Activated T-helper 2 cell treated with anti-CD3 and anti-CD28 coated beads, Interferon-gamma antibody, Interleukin-2, Interleukin-4, amounts not matched to agents 10 μg/mL and 5 μg/mL and 100 μg/mL, durations not matched to agents 14 hours and 24 hours and 36 hours (primary cell): ENCODE measurements at places on chromosomes 16 and 17.

- no peak for DNase-seq
These were observed 52.8 kb upstream of the C17orf78 start for GRCh38 chr17:37322826-37323561.

GRCh38 chr17:41518031-41518430 is 659 bp downstream of the KRT15 start:
- DNase-seq = no peak

DNA sequence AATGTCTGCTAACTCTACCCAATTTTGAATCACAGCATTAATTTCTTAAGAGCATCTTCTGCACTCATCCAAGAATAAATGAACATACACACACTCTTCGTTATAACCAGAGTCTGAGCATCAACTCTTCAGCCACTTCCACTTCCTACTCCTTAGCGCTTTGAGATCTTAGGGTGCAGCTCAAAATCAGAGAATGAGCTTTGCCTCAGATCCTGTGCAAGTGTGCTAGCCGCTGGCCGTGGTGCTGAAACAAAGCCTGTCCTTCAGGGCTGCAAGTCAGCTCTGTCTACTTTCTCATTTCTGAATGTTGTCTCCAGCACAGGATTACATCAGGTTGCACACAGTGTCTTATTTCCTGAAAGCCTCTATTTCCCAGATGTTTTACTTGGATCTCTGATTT is 165.4 kb downstream of the AIPL1 start:
- peak; percentile 13 for DNase-seq

GRCh38 chr17:28857905-28858800 is 3.3 kb downstream of the ERAL1 start:
- DNase-seq = no peak

- DNase-seq = no peak
These were observed 12.1 kb upstream of the NLRC5 start for GRCh38 chr16:56977216-56977615.

DNA sequence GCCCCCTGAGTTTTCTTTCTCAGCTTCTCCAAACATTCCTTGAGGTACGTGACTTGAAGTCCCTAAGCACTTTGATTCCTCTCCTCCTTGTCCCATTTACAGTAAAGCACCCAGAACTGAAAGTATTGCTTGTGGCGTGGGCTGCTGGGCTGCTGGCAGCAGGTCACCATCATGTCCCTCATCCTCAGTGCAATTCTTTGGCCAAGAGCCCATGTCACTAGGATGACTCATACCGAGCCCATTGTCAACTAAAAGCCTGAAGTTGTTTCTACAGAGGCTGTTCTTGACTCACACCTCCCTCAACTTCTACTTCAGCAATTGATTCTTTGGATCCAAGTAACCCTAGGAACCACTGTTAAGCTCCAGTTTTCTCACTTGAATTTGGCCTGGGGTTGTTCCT is 54.3 kb downstream of the KPNA2 start:
- DNase-seq = no peak

- DNase-seq = peak; percentile 62
These were observed 20.1 kb downstream of the PLD6 start for GRCh38 chr17:17186051-17186450.

DNA sequence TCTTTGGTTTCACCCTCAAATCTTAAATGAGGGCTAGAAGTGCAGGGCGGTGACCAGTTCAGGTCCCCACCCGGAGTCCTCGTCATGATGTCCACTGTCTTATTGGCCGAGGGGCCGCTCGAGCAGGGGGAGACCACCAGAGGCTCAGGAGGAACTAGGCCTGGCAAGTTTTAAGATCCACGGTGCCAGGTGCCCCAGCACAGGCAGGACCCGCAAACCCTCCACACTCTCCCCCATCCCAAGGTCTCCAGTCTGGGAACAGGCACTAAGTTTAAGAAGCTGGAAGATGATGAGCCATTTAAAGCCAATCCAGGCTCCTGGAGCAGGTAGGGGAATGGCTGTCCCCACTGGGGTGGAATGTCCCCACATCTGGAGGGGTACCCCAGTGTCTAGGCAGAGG is 4.1 kb downstream of the DLX3 start:
- no peak for DNase-seq

DNA sequence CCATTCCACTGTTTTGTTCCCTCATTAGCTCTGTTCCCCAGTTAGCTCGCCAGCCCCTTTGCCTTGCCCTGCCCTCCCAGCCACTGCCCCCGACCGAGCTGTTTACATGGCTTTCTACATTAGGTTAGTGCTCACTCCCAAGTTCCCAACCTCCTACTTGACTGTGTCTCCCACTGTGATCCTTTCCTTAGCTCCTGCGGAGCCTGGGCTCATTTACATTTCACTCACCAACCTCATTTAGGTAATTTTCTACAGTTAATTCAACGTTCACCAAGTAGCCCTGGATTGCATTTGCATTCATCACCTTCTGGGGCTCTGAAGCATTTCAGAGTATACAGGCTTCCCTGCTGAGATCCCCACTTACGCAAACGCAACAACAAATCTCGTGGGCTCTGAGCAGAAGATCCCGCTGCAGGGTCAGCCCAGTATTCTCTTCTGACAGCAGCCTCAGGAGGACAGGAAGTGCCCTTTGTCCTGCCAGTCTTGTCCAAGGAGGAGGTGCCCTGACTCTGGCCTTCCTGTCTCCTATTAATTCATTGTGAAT is 325.8 kb upstream of the CCL2 start:
- no peak for DNase-seq

- no peak for DNase-seq
These were observed 548 bp upstream of the ADGRG5 start for GRCh38 chr16:57541754-57542435.

GRCh38 chr16:80666378-80667250 is 125.8 kb downstream of the DYNLRB2 start:
- no peak for DNase-seq

GRCh38 chr16:4207683-4208340 is 34.1 kb downstream of the SRL start:
- DNase-seq = no peak

DNA sequence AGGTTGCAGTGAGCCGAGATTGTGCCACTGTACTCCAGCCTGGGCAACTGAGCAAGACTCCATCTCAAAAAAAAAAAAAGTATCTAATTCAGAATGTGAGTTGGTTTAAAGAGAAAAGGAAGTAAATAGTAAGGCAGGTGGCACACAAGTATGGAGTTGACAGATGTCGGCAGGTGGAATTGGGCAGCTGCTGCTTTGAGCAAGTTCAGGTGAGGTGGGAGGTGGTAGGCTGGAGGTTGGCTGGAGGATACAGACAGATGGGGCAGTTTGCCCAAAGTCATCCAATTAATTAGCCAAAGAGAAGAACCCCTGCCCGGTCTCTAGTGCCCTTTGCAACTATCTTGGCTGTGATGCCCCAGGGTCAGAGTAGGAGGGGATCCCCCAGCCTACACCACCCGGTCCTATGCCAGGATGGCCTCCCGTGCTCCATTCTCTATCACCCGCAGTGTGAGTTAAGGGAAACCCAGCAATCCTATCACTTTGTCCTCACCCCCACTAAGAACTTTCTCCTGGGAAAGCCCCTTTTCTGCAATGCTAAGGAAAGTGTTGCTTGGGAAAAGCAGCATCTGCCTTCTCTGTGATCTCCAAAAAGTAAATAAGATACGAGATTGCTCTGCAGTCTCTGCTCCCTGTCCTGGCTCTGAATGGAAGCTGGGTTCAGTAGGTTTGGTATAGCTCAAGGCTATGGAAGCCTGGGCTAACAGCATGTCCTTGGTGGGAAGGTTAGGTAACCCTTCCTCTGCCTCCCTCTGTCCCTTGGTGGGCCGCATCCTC is 32.2 kb downstream of the SLC12A3 start:
- no peak for DNase-seq

DNA sequence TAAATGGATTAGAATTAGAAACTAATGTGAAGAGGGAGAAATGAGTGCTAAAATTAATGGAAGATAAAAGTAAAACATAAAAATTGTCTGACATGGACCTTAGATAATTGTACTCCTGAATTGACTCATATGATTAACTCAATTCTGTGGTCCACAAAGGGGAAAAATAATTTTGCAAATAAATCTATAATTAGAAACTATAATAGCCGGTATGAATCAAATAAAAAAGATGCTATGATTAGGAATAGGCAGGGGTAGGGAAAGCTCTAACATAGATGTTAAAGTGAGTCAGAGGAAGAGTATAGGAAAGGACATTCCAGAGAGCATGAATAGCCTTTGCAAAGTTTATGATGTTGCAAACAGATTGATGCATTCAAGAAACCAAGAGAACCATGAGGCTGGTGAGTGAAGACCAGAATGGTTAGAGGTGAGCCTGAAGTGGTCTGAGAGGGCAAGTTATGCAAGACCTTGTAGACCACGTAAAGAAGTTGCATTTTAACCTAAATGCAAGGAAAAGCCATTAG is 262.1 kb upstream of the CA10 start:
- no peak for DNase-seq

DNA sequence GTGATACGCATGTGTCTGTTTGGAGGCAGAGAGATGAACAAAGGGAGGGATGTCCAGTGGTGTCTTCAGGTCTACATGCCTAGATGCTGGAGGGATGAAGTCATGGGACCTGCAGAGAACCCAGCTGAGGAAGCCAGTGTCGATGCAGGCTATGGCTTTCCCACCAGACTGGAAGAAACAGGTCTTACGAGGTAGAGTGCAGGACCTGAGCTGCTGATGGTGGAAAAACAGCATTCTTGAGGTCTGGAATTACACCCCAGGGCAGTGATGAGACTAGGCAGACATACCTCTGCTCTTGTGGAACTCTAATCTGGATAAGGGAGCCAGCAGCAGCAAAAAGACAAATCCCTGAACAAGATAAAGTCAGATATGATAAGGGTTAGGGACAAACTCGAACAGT is 37.4 kb downstream of the ARSG start:
- no peak for DNase-seq

DNA sequence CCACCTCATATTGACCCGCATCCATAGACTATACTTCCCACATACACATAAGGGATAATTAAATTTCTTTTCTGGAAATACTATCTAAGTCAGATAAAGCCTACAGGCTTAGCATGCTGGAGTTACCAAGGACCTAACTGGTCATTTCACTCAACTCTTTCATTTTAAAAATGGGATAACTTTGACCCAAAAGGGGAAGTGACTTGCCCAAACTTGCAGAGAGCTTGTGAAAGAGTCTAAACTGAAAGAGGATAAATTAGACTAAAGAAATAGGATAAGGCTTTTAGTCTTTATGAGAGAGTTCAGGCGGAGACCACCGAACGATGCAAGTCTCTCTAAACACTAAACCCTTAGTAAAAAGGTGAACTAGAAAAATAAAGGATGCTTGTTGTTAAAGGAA is 3.9 kb upstream of the KRT33A start:
- DNase-seq = no peak

DNA sequence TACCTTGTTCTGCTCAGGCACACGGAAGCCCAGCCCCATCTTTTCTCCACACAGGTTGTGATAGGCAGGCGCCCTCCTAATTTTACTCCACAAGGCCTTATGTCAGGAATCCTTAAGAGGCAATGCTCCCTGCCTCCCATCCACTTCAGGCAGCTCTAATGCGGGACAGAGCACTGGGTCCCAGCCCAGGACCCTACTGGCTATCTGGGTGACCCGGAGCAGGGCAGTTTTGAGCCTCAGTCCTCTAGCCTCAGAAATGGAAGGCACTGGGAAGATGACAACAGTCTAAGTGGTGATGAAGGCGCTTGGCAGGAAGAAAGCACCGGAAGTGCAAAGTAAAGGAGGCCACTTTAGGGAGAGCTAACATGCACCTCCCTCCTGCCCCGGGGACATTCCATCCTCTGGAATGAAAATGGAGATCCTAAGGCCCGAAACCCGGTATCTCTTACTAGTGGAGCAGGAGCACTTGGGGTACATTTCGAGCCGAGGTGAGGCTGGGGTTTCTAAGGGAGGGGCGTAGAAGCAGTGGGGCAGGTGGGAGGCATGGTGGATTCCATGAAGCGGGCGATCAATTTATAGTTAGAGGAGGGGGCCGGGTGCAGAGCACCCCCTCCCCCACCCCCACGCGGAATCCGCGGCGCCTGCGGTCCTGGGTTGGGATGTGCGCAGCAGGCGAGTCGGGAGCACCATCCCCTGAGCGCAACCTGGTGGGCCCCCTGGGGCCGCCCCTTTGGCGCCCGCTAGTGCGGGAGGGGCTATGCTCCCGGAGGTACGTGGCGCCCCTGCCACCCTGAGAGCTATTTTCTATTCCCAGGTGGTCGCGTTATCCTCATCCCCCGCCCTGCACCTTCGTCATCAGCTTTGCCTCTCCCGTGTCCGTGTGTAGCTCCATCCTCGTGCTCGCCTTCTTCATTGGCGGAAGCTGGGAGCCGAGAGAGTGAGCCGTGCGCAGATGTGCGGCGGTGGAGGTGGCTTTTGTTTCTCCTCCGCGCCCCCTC is 4.9 kb downstream of the MT1F start:
- no peak for DNase-seq

DNA sequence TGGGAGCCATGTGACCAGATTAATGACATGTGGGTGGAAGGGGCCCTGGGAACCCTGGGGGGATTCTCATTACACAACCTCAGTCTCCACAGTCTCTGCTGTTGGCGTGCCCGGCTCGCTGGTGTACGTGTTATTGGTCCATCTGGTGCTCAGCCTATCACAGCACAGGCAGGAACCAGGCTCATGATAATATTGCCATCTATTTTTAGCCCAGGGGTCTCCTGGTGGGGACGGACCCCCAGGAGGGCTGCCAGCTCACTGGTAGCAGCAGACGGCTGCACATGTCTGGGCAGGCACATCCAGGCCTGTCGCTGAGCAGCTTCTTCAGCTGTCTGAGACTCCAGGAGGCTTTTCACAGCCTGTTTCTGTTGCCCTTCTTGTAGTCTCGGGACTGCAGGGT is 123.8 kb downstream of the RAB11FIP4 start:
- no peak for DNase-seq

GRCh38 chr17:77946900-77947645 is 11.4 kb upstream of the TNRC6C start:
- no peak for DNase-seq

DNA sequence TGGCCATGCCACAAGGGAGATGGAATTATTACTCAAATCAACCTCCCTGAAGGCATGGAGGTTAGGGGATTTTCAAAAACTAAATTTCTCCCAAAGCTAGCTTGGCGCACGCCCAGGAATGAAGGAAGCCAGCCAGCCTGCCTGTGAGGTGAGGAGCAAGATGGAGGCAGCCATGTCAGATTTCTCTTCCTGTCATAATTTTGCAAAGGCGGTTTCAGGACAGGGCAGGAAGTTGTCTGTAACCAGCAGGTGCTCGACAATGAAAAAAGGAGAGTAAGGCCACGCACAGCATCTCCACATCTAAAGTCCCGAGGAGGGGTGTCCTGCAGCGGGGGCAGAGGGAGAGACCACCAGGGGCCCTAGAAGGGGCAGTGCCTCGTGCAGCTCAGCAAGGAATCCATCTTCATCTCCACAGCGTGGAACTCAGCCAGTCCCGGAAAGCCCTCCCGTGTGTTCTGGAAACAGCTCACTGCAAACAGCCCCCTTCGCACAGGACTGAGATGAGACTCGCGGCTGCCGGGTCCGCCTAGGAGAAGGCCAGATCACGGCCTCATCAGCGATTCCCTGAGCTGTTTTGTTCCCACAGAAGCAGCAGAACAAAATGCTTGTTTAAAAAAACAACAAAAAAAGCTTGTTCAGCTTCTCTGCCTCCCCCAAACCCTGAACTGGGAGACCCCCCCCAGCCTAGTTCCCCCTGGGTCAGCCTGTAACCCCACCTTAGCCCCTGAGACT is 47.8 kb downstream of the SLC7A5 start:
- DNase-seq = no peak
